G401 (cell line): ENCODE measurements at places on chromosomes 1 and 21. TPM values are rescaled to one million over a fixed set of nuclear protein-coding genes. Genes with fewer than 3 reads are reported as not detected.

GRCh38 chr1:82565546-82565945 is 764.8 kb downstream of the ADGRL2 start:
- no peak for DNase-seq

DNA sequence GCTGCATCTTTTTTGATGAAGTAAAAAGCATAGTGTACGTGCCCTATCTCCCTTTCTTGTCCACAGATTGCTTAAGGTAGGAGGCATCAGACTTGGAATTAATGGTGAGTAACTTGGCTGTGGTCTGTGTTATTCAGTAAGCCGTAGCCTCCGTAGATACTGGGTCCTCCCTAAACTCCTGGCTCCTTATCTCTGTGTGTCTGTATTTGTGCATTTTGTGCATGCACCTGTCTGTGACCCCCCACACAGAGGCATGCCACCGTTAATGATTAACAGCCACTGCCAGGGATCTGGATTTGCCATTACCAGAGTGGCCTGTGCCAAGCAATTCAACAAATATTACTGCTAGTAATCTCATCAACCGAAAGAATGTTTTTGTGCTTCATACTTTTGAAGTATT is 31.9 kb downstream of the MAP3K21 start:
- DNase-seq = no peak

DNA sequence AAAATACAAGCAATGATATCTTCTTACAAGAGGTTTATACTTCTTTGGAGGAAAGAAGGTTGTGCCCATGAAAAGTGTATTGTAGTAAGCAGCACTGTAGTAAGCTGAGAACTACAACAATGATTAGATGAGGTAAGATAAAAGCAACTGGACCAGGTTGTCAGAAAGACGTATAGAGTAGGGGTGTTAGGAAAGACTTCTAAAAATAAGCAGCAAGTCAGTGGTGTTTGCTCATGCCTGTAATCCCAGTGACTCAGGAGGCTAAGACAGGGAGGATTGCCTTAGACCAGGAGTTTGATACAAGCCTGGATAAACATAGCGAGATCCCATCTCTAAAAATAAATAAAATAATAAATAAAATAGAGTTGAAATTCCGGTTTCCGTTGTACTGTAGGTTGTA is 4.3 kb upstream of the OR10X1 start:
- no peak for DNase-seq

GRCh38 chr1:214187121-214187900 is 93.6 kb upstream of the SMYD2 start:
- DNase-seq = peak; percentile 19

DNA sequence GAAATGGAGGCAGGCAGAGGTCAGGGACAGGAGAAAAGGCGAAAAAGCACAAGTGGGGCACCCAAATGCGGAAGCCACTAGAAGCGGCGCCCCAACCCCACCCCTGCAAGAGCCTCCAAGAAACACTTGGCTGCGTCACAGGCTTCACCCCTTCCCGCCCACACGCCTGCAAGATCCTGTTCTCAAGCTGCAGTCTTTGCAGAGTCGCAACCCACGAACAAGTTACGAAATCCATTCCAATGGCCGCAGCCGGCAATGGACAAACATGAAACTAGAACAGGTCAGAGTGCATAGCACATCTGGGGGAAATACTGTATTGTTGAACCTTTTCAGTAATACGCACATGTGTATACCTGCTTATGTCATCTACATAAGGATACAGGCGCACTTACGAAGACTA is 103.6 kb downstream of the PSMG1 start:
- DNase-seq = no peak

RHBG gene
- 0.06 and 3.5 TPM in 2 replicates for total RNA-seq
